Mesenteric fat pad (tissue), 1 donor: ENCODE measurements at places on chromosomes 11 and 22. TPM values are rescaled to one million over a fixed set of nuclear protein-coding genes. Genes with fewer than 3 reads are reported as not detected.

DEFB131B gene
- not detected for total RNA-seq

- no peak for DNase-seq
These were observed 32.9 kb downstream of the PPME1 start for GRCh38 chr11:74203966-74204365.

DNA sequence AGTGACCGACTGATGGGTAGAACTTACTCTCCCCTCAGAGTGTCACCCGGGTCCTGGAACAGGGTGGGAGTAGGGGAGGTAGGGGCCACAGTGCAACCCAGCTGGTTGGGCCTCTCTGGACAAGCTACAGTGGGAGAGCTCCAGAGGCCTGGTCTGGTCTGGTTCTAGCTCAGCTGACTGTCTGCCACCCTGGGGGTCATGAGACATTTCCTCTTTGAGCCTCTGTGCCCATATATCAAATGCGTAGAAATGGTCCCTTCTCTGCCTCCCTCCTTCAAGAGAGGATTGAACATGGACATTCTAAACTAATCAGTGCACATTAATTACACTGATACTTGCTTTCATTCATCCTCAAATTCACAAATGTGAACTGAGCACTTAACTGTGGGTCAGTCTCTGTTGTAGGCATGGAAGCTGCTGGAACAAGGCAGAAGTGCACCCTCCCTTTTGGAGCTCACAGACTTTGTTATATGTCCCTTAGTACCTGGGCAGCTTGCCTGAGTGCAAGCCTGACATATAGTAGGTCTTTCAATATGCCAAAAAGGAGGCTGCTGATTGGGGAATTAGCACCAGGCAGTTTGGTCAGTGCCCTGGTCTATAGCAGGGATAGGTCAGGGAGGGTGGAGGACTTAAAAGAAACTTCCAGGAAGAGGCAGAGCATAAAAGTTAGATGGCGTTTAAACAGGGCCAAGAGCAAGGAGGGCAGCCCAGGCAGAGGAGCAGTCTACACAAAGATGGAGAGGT, 25.7 kb downstream of the ARHGEF17 start:
- no peak for DNase-seq

GRCh38 chr22:22590136-22590891, 31.2 kb upstream of the PRAME start:
- DNase-seq = no peak

DNA sequence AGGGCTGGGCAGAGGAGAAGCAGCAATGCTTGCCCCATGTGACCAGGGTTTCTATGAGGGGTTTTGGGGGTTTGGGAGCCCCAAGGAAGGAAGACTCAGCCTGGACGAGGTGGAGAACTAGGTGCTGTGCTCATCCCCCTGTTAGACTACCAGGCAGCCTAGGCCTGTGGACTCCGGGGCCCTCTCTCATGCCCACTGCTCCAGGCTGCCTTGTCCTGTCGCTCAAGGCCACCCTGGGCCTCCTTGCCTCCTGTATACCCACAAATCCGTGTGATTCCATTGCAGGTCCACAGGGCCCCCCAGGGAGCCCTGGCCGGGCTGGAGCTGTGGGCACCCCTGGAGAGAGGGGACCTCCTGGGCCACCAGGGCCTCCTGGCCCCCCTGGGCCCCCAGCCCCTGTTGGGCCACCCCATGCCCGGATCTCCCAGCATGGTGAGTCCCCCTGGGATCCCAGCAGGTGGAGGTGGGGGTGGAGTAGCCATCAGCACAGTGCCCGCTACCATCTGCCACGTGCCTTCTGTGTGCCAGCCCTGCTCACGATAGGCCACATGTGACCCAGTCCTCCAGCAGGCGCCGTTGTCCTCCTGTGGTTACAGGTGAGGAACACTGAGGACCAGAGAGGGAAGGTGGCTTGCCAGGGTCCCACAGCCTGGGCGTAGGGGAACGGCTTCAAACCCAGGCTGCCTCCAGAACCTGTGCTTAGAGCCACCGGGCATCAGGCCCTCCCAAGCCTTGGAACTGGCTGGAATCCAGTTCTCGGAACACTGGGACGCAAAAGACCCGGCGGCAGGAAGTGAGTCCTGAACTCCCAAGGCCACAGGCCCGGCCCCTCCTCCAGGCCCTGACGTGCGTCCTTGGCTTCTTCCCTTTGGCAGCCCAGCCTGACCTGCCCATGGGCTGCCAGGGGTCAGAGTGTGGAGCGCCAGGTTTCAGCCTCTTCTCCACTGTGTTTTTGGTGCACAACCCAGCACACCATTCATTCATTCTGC, 26.6 kb downstream of the EMID1 start:
- DNase-seq = no peak
